AG08396 (cell line): ENCODE measurements at places on chromosomes 13 and 19.
A peak's percentile ranks its signal among the peaks of the same experiment; 100 is the strongest.

DNA sequence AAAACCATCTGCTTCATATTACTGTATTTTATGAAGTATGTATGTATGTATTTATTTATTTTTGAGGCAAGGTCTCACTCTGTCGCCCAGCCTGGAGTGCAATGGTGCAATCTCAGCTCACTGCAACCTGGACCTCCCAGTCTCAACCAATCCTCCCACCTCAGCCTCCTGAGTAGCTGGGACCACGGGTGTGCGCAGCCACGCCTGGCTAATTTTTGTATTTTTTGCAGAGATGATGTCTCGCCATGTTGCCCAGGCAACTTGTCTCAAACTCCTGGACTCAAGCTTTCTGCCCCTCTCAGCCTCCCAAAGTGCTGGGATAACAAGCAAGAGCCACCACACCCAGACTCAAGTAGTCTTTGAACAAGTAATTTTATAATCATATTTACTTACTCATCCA is 5.5 kb downstream of the KATNAL1 start:
- DNase-seq, result no peak

- no peak for DNase-seq
Measured at GRCh38 chr19:18274219-18274780, at the start of gene IQCN. Gene IQCN, minus strand, starts transcription at chr19:18274452. Its CDS starts 4,974 bp downstream, at chr19:18269478.

DNA sequence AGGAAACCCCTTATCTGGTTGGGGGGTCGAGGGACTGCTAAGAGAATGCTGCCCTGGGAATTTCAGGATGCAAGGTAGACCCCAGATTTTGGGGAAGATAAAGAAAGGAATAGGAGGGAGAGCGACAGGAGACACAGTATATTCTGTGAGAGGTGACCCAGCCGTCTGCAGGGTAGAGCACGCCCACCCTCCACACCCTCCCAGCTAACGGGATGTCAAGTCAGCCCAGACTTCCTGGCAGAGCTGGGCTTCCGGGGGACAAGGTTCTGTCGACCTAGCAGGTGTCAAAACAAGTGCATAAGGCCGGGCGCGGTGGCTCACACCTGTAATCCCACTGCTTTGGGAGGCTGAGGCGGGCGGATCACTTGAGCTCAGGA is 695 bp upstream of the PRR36 start:
- DNase-seq, result no peak

- DNase-seq, result no peak
Measured at GRCh38 chr13:20561741-20562140, 5.2 kb upstream of the IFT88 start.

DNA sequence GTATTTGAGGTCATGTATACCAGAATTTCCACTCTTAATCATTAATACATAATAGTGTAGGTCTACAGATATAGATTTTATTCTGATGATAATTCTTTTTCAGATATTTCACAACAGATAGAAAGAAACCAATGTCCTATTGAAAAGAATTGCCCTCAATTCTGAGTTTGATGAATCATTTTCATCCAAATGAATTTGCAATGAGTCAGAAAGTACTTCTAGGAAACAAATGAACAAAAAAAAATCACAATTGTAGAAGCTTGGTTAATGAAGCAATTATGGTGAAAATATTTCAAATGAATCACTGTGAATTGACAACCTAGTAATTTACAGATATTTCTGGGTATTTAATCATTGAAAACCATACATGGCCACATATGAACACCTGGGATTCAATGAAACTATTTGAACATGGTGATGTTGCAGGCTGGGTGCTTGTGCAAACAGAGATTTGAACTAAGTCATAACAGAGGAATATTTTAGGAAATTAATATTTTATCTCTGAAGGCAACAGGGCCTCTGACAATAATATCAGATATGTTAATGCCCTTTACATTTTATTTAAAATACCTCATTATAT is 360.9 kb downstream of the SLITRK5 start:
- DNase-seq, result no peak

GRCh38 chr19:30287259-30287658 is 84.9 kb upstream of the ZNF536 start:
- DNase-seq, result no peak

DNA sequence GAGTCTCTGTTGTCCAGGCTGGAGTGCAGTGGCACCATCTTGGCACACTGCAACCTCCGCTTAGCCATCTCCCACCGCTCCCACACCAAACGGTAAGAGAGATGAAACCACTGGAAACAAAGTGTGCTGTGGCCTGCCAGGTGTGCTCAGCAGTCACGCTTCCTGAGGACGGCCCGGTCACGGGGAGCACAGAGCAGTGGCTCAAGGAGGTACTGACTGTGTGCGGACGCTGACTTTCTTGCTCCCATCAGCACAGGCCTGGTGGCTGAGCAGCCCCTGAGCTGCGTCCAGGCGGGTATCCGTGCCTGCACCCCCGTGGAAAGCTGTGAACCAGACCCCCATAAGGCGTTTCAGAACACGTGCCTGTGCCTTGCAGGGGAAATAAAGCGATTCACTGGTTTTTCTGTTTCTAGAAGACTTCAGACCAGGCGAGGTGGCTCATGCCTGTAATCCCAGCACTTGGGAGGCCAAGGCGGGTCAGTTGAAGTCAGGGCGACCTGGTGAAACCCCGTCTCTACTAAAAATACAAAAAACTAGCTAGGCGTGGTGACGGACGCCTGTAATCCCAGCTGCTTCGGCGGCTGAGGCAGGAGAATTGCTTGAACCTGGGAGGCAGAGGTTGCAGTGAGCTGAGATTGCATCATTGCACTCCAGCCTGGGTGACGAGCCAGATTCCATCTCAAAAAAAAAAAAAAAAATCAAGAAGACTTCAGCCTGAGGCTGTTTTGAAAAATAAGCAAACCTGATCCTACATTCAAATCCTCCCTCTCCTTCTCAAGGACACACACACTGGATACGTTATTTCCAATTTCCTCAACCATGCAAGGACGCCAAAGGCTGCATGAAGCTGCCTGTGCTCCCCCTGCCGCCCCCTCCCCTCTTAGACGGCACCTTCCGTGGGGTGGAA is 25.5 kb downstream of the ADPRHL1 start:
- no peak for DNase-seq

DNA sequence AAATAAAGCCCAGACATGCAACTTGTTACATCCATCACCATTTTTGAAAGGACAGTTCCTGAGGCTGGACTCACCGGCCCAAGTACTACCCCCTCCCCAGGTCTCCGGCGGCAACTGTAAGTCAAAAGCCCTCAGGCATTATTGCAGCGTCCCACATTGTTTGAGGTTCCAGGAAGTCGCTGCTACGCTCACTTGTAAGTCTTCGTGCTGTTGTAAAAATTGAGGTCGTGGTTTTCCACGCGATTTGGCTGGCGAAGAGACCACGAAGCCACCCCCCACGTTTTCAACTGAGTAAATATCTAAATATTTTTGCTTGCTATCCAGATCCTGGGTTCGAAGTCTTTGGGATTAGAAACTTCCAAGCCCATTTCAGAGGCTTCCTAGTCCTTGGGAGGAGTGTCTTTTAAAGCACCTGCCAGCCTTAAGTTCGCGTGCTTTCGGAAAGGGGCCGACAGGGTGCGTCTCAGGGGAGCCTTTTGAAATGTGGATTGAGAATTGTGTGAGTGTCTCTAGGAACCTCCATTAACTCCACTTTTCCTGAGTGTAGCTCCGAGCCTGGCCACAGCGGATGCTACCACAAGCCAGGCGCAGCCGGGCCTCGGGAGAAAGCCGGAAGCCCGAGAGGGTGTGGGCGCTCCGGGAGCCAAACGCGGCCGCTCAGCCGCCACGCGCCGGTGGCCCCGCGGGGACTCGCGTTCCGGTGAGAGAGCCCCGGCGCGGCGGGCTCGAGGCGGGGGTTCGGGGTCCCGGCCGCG is 434 bp upstream of the FNDC3A start:
- no peak for DNase-seq

DNA sequence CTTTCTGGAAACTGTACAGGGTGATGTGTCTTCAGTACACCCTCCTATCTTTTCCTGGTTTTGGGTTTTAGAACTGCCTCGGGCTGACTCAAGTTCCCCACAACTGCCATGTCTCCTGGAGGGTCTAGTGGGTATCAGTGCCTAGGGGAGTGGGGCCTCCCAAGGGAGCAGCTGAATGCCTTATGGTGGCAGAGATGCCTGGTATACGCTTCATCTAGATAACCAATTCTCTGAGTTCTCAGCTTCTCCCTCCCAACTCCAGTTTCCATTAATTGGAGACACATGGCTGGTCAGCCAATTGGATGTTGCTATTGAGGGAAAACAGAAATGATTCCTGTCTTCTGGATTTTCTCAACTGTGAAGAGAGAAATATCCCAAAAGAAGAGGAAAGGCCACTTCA is 12.8 kb downstream of the ZNF439 start:
- no peak for DNase-seq

GRCh38 chr13:51148952-51149573 is 38.0 kb upstream of the C13orf42 start:
- DNase-seq, result peak; percentile 59

DNA sequence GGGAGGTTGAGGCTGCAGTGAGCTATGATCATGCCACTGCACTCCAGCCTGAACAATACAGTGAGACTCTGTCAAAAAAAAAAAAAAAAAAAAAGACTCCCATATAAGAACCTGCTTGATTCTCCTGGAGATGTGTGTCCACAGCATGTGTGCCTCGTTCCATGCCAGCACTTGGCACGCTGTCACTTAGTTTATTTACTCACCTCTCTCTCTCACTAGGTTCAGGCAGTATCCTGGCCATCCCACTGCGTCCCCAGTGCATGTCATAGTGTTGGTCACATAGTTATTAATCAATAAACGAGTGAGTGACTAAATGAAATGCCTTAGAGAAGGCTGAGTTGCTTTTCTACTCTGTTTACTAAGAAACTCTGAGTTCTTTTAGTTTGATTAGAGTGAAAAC is 79.1 kb upstream of the GPR12 start:
- DNase-seq, result no peak

DNA sequence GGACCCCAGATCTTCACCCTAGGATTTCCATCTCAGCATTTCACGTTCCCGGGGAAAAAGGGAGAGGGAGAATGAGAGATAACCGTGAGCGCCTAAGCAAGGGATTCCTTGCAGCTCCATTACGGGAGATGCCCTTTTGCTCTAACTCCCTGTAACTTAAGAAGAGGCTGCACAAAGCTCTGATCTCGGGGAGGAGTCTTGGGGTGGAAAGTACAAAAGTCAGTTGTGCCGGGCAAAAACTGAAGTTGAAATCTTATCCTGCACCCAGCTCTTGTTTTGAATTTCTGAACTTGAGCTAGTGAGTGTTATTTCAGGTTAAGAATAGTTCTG is 256.4 kb upstream of the SOX21 start:
- DNase-seq, result no peak

DNA sequence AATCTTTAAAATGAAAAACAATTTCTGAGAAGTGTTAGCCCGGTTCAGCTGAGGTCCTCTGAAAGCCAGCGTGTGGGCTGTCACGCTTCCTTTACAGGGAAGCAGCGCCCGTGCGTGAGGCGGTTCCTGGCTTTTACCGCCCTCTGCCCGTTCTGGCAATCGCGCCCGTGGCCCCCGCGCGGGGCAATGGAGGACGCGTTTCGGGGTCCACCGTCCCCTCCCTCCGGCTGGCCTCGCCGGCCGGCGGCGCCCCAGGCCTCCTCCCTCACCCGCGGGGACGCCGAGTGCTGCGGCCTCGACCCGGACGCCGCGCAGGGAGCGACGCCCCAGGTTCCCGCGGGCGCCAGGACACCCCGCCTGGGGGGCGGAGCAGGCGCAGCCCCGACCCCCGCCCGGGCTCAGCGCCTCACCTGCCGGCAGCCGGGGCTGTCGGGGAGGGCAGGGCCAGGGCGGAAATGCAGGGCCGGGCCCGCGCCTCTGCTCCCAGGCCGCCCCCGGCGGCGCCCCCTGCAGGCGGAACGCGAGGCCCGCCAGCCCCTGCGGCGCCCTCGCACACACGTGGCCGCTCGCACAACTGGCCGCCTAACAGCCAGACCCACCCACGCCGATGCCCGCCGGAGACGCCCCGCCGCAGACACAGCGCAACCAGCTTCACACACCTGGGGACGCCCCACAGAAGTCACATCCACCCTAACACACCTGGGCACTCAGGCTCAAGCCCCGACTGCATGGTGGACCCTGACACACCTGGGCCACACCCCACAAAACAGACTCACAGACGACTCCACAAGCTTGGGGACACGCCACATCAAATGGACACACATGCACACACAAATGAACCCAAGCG is at the start of gene GGACT:
GGACT (minus strand) TSS at position 459 of the 847 bp plus-strand sequence. CDS start 56,198 bp downstream, outside the sequence.
- DNase-seq, result peak; percentile 92

GRCh38 chr13:22773465-22773864 is 407.3 kb upstream of the SGCG start:
- no peak for DNase-seq

- DNase-seq, result peak; percentile 99
Measured at GRCh38 chr19:5686647-5687359, 3.3 kb upstream of the RPL36 start.

DNA sequence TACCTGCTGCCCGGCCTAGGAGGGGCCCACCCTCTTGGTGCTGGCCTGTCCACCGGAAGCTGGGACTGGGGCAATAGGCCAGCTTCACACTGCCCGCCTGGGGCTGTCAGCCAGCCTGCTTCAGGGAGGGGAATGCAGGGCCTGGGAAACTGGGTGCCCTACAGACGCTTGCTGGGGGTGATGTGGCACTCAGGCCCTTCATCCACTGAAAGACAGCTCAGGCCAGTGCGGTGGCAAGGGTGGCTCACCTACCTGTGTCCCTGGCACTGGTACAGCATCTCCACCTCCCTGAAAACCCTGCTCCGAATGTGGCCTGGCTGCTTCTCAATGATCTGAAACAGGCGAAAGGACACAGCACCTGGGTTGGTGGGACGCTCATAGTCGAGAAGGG is 7.8 kb downstream of the MKNK2 start:
- no peak for DNase-seq

DNA sequence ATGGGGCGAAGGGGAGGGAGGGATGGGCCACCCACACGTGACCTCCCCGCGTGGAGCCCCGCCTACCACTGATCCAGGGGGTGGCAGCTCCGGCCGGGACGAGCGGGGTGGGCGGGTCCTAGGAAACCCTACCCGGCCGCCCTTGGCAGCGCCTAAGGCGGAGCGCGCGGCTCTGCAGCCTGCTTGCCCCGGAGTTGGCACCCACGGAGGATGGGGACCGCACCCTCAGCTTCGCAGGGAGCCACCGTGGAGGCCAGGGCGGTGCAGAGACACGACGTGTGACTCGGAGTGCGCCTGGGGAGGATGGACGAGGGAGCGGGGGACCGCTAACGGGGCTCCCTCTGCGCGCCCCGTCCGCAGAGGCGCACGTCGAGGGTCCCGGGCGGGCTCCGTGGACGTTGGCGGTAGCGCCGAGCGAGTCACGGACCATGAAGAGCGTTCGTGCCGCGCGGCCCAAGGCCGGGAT is at the start of gene RGS9BP:
RGS9BP (plus strand) TSS at position 129 of the 466 bp plus-strand sequence. CDS start 416 bp downstream, outside the sequence.
- peak; percentile 91 for DNase-seq
